NCI-H82 (cell line): ENCODE measurements at places on chromosomes 3 and 15.

GRCh38 chr3:168824107-168824506, 728.4 kb upstream of the GOLIM4 start:
- DNase-seq: no peak

GRCh38 chr15:84991014-84991712, 9.5 kb downstream of the PDE8A start:
- DNase-seq: no peak

GRCh38 chr15:37143351-37143750, 43.0 kb upstream of the MEIS2 start:
- no peak for DNase-seq

DNA sequence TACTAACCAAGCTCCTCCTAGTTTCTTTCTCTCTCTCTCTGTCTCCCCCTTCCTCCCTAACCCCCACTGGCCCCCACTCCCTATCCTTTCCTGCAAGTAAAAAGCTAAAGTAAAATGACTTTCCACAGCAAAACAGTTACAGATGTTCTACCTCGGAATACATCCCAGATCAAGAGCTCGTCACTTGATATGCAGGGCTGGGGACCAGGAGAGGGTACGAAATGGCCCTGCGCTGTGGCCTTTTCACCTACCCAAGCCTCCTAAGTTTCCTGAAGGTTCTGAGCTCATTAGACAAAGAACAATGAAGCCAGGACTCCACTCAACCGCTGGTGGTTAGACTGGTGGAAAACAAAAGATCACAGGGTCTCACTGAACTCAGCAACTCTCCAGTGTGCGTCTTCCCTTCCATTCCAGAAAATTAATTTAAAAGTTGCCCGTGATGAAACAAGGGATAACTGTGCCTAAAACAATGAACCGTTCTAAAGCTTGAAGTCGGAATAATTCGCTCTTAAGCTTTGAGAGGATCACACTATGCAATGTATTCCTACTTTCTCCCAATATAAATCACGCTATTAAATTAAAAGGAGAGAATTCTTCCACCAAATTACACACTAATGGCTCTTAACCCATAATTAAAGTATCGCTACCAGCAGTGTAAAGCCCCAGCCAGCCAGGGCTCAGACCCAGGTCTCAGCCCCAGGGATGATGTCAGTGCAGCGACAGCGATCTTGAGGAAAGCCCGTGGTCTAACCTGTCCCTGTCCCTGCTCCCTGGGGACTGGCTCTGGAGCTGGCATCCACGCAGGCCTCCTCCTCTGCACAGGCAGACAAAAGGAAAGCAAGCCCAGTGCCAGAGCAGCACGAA, 5.0 kb downstream of the VGLL4 start:
- peak; percentile 75 for DNase-seq

- DNase-seq: no peak
These were observed 40.6 kb downstream of the MYO5C start for GRCh38 chr15:52255008-52255407.

DNA sequence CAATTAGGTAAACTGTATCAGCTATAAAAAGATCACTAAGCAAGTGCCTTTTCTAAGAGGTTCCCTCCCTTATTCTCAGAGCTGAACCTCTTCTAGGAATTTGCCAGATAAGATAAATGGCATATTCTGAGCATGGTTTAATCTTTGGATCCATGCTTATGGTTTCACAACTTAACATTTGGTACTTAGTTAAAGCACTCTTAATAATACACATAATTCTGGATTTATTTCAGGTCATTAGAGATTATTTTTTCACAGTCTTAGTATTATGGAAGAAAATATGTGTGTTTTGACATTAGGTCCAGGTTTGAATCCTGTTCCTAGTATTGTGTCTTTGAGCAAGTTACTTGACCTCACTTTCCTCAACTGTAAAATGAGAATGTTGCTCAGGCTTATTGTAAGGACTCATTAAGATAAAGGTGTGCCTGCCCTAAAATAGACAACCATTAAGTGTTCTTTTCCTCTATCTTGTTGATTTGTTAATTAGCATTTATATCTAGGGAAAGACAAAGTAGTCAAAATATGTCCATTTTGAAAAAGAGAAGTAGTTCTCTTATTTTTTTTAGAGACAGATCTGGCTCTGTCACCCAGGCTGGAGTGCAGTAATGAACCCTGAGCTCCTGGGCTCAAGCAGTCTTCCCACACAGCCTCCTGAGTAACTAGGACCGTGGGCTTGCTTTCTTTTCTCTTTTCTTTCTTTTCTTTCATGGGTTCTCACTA, 43.4 kb downstream of the TSC22D2 start:
- no peak for DNase-seq

DNA sequence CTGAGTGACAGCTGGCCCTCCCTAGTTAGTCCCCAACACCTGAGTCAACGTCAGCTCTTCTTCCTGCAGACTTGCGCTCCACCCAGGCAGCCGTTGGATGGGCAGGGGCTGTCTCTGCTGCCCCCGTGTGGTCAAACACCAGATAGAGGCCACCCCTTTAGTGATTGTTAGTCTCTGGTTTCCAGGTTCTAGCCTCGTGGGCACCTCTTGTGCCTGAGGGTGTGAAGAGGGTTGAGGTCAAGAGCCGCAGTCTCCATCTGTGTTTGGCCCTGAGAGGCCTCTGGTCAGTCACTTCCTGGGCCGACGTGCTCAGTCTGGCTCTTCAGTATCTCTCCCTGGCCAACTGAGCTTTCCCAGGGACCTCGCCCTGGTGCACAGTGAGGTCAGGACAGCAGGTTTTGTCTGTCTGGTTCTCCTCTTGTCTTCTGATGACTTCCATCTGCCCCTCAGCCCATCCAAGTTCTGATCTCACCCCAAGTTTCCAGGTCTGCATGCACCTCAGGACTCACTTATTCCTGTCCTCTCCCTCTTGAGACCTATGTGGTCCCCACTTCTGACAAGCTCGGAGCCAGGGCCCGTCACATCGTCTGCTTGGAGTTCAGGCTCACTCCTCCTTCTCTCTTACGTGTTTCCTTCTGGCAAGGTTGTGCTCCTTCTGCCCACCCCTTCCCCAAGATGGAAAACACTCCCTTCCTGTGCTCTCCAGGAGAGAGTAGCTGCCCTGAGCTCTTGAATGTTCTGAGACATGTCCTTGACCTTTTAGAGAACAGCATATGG, 20.9 kb downstream of the CD276 start:
- peak; percentile 86 for DNase-seq

DNA sequence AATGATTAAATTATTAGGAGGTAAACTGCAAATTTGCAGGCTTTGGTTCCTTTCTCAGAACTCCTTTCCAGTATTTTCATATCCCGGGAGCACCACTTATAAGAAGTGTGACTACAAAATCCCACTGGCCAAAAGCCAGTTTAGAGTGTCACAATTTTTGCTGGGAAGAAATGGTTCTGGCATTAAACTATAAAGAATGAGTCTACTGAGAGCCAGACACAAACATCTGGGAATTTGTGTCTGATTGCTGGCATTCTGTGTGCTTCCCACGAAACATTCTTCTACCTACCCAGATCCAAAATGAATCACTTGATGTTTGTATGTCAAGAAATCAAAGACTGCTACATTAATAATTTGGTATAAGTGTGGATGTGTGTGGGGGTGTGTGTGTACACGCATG, 82.8 kb downstream of the DUT start:
- DNase-seq: no peak

DNA sequence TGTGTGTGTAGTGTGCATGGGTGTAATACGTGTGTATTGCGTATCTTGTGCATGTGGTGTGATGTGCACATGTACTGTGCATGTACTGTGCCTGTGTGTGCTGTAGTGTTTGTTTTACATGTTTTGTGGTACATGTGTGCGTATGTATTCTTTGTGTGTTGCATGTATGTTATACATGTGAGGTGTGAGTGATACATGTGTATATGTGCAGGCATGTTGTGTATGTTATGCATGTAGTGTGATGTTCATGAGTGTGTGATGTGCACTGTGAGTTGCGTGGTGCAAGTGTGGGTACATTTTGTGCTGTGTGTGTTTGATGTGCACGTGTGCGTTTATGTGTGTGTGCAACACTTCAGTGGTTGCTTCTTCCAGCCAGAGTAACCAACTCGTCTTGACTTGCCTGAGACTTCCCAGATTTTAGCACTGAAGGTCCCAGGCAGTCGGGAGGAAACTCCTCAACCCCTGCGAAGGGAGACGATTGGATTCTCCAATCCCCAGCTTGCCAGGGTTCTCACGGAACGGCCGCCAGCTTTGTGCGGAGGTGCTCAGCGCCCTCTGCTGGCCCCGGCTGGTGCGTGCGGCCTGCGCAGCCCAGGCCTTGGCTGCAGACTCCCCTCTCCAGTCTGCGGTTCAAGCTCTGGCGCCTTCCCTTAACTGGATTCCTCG, 3.6 kb downstream of the GALNT15 start:
- DNase-seq: no peak

DNA sequence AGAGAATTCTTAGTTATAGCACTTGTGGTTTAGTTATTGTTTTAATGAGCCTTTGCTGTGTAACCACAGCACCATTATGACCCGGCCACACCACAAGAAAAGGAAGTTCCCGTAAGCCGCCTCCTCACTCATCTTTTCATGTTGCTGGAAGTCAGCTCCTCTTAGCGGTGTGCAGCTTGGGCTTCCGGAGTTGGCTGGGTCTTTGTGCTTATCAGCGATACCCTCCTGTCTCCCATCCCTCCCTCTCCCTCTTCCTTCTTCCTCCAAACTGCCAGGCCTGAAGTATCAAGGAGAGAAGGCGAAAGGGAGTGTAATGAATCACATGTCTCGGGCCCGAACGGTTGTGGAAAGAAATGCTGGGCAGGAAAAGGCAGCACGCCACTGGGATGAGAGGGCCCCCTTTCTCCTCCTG, 353.5 kb downstream of the MCTP2 start:
- no peak for DNase-seq

DNA sequence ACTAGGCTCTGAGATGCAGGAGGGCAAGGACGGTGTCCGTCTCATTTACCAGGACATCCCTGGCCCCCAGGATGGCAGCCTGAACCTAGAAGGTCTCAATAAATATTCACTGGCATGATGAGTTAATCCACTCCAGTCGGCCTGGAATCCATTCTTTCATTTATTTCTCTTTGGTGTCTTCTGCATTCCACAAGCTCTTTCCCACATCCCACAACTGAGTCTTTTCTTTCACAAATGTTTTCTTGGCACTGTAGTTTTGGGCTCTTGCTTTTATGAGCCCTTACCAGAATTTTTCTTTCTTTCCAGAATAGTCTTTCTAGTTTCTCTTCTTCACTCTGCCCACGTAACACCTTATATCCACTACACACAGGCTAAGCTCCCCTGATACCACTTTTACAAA, 778.0 kb downstream of the AGBL1 start:
- DNase-seq: no peak

- DNase-seq: no peak
These were observed 261.4 kb downstream of the TJP1 start for GRCh38 chr15:29560896-29561295.

DNA sequence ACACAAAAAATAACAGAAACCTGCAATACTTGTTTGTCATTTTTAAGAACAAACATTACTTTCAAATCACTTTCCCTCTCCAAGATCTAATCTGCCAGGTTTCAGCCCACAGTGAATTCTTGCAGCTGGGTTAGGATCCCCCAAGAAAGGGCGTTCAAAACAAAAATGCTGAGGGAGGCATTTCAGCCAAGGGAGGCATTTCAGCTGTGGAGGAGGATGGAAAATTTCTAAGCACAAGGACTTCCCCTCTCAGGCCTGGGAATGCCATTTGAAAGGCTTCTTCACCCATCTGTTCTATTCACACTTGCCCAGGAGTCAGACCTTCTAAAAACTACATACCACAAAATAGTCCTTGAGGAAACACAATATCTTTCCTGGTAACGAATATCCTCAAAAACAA, 69.1 kb downstream of the P3H2 start:
- no peak for DNase-seq

DNA sequence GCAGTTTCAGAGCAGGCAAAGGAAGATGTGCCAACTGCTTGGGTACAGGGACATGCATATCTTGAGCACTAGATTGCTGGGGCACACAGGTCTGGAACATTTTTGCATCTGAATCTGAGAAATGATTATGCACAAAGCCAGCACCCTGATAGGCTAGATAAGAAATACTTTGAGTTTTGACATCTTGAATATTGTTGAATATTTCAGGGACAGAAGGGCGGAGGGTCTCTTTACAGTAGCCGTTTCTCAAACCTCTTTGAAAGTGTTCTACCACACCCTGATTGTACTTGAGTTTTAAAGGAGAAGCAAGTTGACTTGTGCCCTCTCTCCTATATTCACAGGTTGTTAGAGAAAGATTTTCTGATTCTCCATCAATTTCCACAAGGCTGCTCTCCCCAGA, 188.1 kb upstream of the STRIT1 start:
- DNase-seq: no peak

DNA sequence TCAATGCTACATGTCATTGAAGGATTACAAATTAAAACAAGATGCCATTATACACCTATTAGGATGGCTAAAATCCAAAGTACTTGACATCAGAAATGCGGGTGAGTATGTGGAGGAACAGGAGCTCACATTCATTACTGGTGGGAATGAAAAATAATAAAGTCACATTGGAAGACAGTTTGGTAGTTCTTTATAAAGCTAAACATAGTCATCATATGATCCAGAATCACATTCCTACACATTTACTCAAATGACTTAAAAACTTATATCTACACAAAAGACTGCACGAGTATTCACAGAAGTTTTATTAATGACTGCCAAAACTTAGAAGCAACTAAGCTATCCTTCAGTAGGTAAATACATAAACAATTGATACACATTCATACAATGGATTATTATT, 147.2 kb downstream of the ISL2 start:
- DNase-seq: no peak

GRCh38 chr3:128280481-128281052, 127.3 kb downstream of the EEFSEC start:
- DNase-seq: no peak

GRCh38 chr3:32822609-32823498, 5.1 kb downstream of the TRIM71 start:
- no peak for DNase-seq

GRCh38 chr3:186207515-186207914, 98.6 kb upstream of the ETV5 start:
- DNase-seq: no peak

GRCh38 chr3:100830931-100831330, 121.6 kb downstream of the TFG start:
- DNase-seq: no peak

DNA sequence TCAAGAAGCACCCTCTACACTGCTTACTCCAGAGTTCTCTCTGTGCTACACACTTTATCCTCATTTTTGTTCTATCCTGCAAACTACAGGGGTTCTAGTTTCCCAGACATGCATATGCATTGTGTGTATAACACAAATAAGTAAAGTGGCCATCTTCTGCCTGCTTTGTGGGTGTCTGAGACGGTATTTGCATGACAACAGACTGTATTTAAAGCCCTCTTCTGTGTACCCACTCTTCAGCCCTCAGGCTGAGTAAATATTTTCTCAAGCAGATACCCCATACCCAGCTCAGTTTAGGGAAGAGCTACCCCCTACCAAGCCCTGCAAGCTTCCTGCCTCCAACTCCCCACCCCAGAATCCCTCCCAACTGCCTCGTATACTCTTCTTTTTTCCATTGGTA, 31.7 kb downstream of the SYNPR start:
- DNase-seq: no peak

DNA sequence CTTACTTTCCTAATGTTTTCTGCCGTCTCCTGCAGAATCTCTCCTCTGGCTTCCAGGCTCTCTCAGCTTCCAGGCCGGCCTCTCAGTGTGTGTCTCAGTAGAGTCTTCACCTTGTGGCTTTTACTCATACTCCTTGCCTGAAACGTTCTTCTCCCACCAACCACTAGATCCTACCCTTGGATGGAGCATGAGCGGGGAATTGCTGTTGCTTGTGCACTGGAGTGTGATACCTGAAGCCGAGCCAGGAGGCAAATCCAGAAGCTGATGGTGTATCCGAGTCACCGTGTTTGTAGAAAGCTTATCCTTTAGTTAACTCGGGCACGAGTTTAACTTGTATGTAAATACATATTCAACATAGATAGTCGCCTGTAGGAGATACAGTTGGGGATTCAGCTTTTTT, 285.0 kb upstream of the C2CD4B start:
- DNase-seq: no peak
